ENCODE measurements at places on chromosomes 3 and 15.

DNA sequence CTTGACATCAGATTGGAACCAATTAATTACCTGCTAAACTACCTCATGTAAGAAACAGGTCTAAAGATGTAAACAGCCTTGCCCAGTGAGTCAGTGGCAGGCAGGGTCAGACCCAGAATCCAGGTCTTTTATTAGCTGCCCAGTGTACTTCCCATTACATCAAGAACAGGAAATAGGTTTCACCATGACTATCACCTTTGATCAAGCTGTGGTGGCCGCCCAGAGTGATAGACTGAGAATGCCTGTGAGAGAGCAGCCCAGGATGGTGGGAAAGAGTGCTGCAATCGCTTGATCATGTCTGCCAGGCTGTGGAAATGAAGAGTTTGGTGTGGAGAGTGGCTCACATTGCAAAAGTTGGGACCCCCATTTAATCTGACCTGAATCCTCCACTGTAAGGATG is 61.3 kb upstream of the PIAS1 start:
- DNase-seq: no peak

- no peak for DNase-seq
Observed at GRCh38 chr3:127833281-127834032, 11.1 kb upstream of the MGLL start.

- no peak for DNase-seq
Observed at GRCh38 chr3:175224051-175224450, 364.9 kb downstream of the NAALADL2 start.

GRCh38 chr15:70121624-70122302 is 24.0 kb upstream of the TLE3 start:
- no peak for DNase-seq

DNA sequence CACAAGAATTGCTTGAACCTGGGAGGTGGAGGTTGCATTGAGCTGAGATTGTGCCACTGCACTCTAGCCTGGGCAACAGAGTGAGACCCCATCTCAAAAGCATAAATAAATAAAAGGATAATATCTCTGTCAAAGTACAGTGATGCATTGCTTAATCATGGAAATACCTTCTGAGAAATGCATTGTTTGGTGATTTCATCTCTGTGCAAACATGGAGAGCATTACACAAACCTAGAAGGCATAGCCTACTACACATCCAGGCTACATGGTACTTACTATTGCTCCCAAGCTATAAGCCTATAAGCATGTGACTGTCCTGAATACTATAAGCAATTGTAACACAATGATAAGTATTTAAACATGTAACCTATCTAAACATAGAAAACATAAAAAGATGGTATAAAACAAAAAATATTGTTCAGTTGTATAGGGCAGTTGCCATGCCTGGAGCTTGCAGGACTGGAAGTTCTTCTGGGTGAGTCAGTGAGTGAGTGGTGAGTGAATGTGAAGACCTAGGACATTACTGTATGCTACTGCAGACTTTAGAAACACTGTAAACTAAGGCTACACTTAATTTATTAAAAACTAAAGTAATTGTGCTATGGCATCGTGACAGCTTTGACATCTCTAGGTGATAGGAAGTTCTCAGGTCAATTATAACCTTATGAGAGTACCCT is 93.6 kb upstream of the SNRPN start:
- no peak for DNase-seq

GRCh38 chr3:100634493-100635272 is 25.3 kb downstream of the ADGRG7 start:
- no peak for DNase-seq

DNA sequence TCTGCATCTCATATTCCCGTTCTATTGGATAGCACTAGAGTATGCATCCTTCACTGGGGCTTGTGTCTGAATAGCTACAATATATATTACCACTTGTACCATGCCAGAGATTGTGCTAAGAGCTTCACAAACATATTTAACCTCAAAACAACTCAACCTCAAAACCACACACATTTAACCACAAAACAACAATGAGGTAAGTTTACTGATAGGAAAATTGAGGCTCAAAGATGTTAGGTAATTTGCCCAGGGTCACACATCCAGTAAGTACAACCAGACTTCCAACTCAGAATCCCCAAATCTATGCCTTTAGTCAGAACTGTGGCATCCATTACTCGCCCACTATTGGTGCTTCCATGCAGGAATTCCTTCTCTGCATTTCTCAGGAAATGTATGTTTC is 220.0 kb downstream of the FAM43A start:
- DNase-seq: no peak

DNA sequence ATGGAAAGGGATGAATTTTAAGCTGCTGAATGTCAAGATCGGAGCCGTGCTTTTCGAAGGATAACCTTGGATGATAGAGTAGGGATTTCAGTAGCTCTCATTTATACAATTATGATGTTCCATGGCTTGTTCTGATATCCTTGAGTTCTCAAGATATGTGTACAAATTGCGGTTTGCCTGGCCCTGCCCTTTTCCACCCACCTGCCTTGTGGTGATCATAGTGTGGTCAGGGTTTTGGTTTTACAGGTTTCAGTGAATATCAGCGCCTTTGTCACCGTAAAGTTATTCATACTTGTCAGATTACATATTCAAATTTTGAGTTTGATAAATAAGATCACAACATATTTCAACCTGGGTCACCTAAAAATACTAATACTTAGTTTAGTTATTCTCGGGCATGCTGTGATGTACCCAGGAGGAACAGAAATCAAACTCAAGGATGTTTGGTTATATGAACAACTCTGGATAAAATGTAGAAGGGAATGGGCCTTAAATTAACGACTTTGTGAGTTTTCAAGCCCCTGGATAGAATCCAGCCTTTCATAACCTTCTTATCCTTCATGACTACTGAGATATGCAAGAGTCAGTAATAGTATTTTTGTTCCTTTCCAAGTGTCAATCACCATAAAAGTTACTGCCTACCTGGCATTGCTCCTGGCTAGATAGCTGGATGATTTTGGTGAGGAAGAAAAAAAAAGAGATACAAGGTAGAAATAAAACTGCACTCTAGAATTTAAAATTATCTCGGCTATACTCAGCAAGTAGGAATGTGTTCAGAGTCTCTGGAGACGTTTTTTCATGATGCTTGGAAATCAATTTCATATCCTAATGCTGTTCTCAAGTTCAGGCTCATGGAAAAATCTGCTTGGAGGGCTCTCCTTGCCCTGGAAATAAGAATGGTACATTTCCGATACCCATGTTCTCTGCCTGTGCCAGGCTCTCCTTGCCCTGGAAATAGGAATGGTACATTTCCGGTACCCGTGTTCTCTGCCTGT is 209.2 kb upstream of the TPRG1 start:
- DNase-seq: peak; percentile 12

Measured in activated naive CD4-positive, alpha-beta T cell treated with Interleukin-2 at 50 U/mL for 16 hours (primary cell).